ENCODE measurements at places on chromosomes 12 and 14.

DNA sequence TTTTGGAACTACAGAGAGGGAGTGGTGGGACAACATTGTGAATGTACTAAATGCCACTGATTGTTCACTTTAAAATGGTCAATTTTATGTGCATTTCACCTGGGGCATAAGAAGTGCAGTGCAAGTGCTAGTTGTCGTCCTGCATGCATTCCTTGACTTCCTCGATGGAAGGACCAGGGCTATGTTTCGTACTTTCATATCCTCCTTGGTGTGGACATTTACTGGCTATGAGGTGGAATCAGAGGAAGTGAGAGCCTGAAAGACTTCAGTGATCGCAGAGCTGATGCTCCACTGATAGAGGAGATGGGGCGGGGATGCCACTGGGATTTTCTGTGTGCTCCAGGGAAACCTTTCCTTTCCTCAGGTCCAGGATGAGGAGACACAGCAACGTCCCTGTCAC is 54.1 kb upstream of the DDX11 start:
- no peak for DNase-seq

GRCh38 chr14:69580009-69580577 is 5.4 kb upstream of the CCDC177 start:
- DNase-seq = no peak

- no peak for DNase-seq
Measured at GRCh38 chr14:103209054-103209453, 85.8 kb downstream of the TNFAIP2 start.

DNA sequence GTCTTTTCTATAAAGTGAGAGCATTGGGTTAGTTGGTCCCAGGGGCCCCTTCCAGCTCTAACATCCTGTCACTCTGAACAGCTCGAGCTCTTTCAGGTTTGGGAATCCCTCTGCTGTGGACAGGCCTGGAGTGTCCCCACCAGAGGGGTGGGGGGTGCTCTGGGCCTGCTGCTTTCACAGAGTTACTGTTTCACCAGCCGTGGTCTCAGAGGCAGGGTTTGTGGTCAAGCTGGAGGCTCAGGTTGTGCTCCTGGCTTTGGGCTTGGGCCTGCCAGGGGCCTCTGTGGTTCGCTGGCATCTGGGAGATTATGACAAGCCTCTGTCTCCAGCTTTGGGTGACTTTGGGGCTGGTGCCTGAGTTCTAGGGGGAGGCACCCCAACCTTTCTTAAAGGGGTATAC is 59.6 kb downstream of the FBXL14 start:
- no peak for DNase-seq

DNA sequence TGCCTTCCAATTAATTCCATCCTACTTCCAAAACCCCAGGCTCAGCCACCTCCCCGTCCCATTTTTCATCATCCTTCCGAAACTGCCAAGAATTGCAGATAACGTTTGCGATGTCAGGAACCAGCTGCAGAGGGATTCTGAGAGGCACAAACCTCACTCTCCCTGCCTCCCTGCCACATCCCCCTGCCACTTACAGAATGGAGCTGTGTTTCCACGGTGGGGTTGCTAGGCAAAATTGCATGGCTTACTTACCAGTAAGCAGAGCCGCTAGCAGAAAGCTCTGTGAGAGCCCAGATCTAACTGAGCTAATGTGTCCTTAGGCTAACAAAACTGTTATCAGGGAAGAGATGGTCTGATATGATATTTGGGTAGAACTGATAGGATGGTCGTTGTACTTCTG is 127.4 kb downstream of the KCNK10 start:
- no peak for DNase-seq

- DNase-seq = no peak
Measured at GRCh38 chr14:38989922-38990546, 113.0 kb downstream of the SEC23A start.

GRCh38 chr14:32027255-32027939 is 49.7 kb upstream of the ARHGAP5 start:
- DNase-seq = no peak

- DNase-seq = no peak
Measured at GRCh38 chr14:103699901-103700752, 15.1 kb downstream of the XRCC3 start.

- no peak for DNase-seq
Measured at GRCh38 chr12:130523863-130524614, 186.4 kb downstream of the PIWIL1 start.

DNA sequence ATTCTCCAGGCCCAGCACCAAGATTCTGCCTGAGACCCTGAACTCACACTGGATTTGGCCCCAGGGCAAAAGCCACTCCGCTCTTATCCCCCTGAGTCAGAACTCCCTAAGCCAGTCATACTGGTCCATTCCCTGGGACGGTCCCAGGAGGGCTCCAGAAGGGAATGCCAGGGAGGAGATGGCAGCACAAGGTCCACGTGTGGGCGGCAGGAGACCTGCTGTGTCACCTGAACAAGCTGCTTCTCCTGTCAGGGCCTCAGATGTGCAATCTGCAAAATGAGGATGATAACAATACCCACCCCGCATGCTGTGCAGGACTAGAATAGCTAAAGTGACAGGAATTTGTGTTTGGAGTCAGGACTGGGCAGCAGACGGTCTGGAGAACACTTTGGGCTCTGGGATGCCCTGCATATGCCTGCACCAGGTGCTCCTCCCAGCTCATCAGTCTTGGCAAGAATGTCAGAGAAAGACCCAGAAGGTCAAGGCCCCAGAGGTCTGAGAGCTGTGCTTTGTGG is 40.3 kb downstream of the CMKLR1 start:
- DNase-seq = no peak

GRCh38 chr14:90815822-90816662 is at the start of gene TTC7B:
TSS of gene TTC7B (minus strand) at chr14:90816430. CDS start at chr14:90816295, 135 bp downstream.
- no peak for DNase-seq

DNA sequence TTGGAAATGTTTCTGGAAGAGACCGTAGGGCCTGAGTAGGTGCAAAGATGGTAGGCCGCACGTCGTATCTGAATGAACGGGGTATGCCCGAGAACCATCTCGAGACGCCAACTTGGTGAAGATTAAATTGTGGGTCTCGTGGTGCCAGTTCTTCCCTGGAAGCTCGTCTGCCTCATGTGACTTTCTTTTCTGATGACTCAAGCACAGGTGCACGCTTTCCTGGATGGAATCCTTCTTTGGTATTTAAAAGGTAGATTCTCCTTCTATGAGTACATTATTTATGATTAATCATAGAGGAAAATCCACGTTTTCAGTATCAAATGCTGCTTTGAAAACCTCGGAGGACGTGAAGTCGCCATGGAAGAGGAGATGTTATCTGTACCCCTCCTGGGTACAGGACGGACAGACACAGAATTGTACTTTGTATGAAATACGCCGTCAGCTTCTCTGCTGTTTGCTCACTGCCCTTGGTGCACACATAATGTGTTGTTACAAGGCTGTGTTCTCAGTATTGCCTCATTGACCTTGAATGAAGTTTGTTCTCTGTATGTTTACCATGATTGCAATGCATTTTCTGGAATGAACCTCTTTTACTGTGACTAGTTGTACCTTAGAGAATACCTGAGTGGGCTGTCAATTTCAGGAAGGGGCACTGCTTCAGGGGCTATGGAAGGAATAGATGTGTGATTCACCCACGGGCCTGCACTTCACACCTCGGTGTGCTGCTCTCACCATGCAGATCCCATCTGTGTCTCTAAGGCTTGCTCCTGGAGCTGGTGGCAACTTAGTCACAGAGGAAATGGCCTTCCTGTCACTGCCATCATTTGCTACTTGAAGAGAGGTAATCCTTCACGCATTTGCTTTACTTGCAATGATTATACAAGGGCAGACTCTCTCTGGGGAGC is 137.3 kb upstream of the RTL1 start:
- DNase-seq = no peak

DNA sequence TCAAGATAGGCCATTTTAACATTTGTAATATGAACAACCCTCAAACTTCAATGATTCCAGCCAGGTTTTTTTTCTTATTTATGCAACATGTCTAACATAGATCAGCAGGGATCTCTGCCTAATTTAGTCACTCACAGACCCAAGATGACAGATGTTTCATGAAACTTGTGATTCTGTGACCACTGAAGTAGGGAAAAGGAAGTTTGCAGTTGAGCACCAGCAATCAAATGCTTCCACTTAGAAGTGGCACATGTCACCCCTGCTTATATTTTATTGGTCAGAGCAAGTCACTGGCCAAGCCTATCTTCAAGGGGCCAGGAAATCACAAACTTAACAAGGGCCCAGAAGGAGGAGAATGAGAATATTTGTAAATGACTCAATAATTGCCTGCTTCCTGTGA is 150.6 kb downstream of the BCAT1 start:
- no peak for DNase-seq

GRCh38 chr12:68267892-68268396 is 14.5 kb upstream of the IL22 start:
- no peak for DNase-seq

DNA sequence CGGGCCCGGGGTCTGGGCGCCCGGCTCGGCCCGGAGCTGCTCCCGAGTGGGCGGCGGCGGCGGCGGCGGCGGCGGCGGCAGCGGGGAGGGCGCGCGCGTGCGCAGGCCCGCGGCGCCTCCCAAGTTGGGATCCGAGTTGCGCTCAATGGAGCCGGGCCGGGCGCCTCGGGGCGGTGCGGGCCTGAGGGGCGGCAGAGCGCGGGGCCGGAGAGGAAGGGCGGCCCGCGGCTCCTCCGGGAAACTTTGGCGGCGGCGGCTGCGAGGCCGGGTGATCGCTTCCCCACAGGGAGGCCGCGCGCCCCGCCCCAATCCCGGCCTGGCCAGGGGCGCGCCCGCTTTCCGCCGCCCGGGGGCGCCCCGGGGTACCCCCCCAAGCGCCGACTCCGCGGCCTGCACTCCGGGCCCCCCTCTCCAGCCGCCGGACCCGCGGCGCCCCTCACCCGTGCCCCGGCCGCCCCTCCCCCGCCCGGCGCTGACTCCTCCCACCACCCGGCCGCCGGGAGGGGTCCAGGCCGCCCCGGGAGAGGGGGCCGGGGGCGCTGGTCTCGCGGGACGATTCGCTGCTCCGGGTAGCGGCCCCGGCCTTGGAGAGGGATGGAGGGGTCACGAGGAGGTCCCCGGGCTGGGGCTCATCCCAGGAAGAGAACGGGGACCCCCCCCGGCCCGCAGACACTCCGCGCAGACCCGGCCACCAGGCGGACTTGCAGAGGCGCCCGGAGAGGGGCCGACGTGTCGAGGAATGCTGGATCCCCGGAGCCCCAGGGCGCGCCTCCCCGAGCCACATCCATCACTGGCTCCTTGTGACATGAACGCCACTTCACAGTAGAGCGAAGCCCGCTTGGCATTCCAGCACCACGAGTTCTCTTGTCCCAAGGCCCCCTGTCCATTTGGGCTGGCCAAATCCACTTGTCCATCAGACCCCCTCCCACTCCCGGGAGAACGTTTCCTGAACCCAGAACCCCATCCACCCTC is at the start of gene RILPL1:
Gene RILPL1, minus strand, starts transcription at position 48 of the 972 bp plus-strand sequence. CDS start 237 bp downstream, outside the sequence.
- peak; percentile 13 for DNase-seq

DNA sequence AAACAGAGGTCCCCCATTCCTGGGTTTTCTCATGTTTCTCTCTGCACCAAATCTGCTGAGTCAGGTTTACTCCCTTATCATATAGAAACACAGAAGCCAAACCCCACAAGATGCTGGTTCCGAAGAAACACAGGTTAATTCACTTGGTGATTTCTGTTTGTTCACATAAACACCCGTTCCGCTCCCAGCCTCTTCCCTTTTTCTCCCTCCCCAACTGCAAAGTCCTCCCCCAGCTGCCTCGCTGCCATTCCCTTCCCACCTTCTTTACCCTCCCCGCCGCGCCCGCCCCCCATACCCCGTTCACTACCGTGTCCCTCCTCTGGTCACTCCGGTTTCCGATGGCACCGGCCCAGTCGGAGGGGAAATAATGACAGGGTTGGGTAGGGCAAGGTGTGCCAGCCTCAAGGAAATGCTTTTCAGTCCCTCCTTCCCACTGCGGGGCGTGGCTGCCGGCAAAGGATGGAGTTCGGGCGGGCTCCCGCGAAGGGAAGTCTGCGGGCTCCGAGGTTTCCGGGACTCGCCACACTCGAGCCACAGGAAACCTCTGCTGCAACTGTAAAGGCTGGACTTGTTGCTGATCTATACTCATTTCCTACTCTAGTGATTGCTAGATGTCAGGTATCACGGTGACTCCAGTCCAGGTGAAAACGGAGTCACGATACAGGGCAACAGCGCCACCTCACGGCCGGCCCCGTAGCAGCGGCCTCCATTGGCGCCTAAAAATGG is at the start of gene STYK1:
Gene STYK1, minus strand, starts transcription at position 394 of the 726 bp plus-strand sequence. CDS start 39,434 bp downstream, outside the sequence.
- peak; percentile 20 for DNase-seq

DNA sequence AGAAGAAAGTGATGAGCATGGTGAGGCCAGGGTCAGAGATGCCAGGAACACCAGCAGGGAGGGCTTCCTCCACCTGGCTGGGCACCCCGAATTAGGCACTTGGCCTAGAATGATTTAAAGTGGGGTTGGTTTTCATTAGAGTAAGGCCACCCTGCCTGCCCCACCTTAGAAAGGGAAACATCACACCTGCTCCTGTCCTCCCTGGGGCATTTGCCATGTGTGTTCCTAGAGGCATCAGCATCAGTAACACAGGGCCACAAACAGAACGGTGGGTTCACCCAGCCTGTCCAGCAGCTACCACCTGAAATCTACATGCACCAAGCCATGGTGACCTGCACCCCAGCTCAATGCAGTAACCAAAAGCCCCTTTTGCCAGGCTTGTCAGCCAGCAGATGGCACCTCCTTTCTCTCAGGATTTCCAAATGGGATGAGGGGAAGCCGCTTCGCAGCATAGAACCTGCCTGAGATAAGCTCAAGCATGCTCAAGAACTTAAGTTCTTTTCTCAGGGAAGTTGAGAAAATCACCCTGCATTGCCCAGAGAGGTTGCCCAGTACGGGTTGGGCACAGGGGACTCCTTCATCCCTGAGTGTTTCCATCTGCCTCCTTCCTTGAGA is 338.8 kb downstream of the DPF3 start:
- DNase-seq = no peak

DNA sequence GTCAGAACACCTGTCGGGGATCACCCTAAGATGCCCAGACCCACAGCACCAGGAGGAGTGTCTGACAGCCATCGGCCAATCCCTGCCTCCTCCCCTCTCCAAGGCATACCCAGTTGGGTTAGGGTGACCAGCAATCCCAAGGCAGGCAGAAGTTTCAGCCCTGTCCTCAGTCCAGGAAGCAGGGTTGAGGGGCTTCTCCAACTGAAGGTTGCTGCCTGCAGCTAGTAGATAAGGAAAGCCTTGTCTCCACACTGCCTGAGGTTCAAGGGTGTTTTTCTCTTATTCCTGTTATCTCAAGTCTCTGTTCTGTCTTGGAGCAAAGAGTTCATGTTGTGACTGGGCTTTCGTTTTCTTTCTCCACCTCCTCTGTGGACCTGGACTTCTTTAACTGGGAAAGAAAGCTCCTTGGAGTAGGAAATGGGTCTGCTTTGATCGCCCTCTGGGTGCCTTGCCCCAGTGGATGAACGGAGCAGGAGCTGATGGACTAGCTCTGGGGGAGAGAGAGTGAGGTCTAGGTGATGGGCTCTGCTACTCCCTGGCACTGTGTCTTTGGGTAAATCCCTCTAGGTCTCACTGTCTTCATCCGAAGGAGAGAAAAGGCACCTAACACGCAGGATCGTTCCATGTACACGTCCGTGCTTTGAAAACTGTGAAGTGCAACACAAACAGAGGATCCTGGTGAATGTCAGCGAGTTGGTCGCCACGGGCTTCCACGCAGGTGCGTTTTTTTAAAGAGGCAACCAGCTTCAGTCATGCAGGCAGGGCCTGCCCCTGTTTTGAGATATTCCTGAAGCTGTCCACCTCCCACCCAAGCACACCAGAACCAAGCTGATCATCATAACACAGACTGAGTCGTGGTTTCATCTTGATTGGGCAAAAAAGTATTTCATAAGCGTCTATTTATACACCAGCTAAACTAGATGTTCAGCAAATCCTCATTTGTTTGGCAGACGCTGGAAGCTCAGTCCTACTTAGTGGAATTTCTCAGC is 52.5 kb upstream of the FOXN3 start:
- no peak for DNase-seq
